ENCODE measurements at places on chromosomes 11 and 22.

- no peak for DNase-seq
Observed at GRCh38 chr11:82288471-82288870, 445.2 kb downstream of the FAM181B start.

GRCh38 chr11:65492637-65493366 is 6.0 kb upstream of the MALAT1 start:
- peak; percentile 82 for DNase-seq

GRCh38 chr22:48960980-48961660 is 866.6 kb downstream of the BRD1 start:
- no peak for DNase-seq

- DNase-seq = peak; percentile 33
Observed at GRCh38 chr11:60485987-60486386, 6.6 kb upstream of the MS4A12 start.

GRCh38 chr22:40430991-40431390 is 60.6 kb downstream of the SGSM3 start:
- DNase-seq = no peak

GRCh38 chr11:70016666-70017367 is 61.3 kb upstream of the ANO1 start:
- no peak for DNase-seq

DNA sequence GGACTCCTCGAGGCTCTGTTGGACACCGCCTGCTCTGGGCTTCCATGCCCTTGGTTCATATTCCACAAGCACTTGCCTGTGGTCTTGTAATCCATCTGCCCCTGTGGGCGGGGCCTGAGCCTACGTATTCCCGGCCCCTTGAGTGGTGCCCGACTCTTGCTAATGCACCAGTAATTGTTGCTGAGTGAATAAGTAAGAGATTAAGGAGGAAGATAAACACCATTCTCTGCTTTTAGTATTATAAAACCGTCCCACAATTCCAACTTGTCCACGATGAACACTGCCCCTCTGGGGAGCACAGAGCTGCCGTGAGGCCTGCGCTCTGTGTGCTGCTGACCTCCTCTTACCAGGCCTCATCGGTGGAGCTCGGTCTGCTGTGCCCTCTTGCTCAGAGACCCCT is 50.3 kb downstream of the MICAL2 start:
- DNase-seq = no peak

- no peak for DNase-seq
Observed at GRCh38 chr22:28142361-28142961, 223.4 kb upstream of the PITPNB start.

GRCh38 chr22:17489101-17489500 is 74.2 kb upstream of the SLC25A18 start:
- DNase-seq = peak; percentile 59

DNA sequence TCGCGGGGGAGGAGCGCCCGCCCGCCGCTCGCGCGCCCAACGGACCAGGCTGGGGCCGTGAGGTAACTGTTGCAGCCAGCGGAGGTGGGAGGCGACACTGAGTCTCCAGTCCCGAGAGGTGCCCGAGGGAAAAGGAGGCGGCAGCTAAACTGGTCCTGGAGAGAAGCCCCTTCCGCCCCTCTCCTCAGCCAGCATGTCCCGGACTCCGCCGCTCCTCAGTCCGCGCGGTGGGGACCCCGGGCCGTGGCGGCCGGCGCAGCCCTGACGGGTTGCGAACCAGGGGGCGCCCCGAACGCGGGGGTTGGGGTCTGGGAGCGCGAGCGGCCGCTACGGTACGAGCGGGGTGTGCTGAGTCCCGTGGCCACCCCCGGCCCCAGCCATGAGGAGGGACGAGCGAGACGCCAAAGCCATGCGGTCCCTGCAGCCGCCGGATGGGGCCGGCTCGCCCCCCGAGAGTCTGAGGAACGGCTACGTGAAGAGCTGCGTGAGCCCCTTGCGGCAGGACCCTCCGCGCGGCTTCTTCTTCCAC is at the start of gene PDE3B:
TSS of gene PDE3B (plus strand) at position 108 of the 529 bp plus-strand sequence. CDS start at position 380, 272 bp downstream.
- DNase-seq = peak; percentile 74

DNA sequence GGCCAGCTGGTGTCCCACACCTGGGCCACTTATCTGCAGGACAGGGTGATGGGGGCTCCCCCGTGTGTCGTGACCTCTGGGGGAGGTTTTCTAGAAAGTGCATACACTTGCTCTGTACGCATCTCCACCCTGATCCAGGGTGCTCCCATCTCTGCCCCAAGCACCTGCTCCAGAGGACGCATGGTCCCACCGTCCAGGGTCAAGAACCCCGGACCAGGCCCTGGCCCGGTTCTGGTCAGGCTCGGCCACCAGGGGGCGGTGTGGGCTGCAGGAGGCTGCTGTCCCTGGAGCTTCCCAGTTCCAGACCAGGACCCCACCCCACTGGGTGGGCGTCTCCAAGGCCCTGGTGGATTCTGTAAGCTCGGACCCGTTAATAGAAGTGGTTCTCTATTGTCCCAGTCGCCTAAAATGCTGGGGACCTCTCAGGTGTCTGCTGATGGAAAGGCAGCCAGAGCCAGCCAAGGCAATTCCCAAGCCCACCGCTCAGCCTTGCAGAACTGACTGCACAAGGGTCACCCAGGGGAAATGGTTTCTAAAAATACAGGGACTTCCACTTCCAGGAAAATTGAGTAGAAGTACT is 34.7 kb upstream of the SEPTIN5 start:
- no peak for DNase-seq

DNA sequence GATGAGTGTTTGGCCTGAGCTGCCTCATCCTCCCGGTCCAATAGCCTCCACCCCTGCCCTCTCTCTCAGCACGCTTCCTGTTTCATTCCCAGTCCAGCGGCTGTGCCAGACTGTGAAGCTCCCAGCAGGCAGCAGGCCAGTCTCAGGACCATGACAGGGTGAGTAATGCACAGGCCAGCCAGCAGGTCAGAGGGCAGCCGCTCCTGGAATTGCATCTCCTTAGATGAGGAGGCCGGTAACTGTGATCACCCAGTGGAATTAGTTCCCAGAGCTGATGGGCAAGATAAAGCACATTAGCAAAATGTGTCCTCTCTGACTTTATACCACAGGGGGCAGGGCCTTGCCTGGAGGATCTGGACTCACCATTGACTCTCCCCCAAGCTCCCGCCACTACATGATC is 251.2 kb downstream of the ETS1 start:
- DNase-seq = no peak

GRCh38 chr11:82969811-82970210 is 68.3 kb downstream of the DDIAS start:
- no peak for DNase-seq

DNA sequence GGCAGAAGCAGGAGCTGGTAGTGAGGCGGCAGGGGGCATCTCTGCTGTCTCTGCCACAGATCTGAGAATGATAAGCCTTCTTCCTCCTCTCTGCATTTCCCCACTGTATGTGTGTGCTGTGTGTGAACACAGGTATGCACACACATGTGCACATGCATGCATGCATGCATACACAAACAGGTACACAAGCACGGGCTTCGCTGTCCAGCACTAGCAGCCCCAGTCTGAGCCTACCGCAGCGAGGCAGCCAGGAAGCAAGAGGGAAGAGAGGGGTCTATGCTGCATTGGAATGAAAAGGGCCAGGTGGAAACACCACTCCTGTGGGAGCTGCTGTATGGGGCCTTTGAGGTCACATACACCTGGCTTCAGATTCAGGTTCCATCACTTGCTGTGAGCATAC is 62.4 kb downstream of the TMPRSS5 start:
- DNase-seq = no peak

- no peak for DNase-seq
Observed at GRCh38 chr22:46043339-46043738, 66.4 kb upstream of the WNT7B start.

DNA sequence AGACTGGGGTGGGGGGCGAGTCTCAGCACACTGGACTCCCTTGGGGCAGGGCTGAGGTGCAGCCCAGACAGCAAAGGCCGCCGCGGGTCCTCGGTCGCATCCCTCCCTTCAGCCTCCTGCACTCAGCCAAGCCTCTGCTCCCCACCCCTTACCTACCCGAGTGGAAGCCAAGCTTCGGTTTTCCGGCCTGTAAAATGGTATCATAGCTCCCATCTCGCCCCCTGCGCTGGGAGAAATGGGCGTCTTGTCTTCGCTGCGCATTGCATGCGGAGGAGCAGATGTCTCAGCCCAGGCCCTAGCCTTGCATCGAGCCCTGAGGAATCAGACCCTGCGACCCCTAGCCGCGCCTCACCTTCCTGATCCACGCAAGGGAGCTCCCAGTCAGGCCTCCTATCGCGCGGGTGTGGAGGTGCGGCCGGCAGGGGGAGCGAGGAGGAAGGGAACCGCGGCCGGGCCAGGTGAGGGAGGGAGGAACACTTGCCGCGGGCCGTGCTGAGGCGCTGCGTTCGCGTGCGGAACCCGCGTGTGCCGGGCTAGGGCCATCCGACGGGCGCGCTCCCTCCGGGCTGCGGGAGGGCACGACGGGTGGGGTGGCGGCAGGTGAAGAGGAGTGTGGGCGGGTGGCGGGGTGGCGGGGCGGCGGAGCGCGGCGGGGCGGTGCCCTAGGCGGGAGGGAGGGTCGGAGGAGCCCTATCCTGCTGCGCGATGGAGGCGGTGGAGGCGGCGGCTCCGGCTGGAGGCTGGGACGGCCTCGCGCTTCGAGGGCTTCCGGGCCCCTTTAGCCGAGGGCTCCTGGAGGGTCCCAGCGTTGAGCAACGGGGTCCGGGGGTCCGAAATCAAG is 4.1 kb upstream of the TBX1 start:
- DNase-seq = no peak

GRCh38 chr11:78138291-78138690 is 1.1 kb downstream of the ALG8 start:
- DNase-seq = no peak

- no peak for DNase-seq
Observed at GRCh38 chr22:24412274-24412673, 15.1 kb upstream of the ADORA2A start.

- DNase-seq = peak; percentile 18
Observed at GRCh38 chr22:23383491-23384361, 196.4 kb downstream of the IGLL1 start.

GRCh38 chr11:11961399-11962028 is 46.9 kb downstream of the DKK3 start:
- no peak for DNase-seq

DNA sequence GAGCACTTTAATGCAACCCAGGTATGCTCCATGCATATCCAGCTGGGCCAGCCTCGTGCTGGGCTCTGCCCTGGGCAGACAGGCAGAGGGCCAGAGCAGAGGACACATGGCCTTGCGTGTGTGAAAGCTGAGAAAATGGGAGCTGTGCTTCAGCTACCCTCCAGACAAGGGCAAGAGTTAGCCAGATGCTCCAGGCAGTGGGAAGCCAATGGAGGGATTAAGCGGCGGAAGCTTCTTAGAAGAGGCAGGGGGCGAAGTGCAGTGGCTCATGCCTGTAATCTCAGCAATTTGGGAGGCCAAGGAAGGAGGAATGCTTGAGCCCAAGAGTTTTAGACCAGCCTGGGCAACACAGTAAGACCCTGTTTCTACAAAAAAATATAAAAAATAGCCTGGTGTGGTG is 9.8 kb upstream of the ARHGEF17 start:
- no peak for DNase-seq

DNA sequence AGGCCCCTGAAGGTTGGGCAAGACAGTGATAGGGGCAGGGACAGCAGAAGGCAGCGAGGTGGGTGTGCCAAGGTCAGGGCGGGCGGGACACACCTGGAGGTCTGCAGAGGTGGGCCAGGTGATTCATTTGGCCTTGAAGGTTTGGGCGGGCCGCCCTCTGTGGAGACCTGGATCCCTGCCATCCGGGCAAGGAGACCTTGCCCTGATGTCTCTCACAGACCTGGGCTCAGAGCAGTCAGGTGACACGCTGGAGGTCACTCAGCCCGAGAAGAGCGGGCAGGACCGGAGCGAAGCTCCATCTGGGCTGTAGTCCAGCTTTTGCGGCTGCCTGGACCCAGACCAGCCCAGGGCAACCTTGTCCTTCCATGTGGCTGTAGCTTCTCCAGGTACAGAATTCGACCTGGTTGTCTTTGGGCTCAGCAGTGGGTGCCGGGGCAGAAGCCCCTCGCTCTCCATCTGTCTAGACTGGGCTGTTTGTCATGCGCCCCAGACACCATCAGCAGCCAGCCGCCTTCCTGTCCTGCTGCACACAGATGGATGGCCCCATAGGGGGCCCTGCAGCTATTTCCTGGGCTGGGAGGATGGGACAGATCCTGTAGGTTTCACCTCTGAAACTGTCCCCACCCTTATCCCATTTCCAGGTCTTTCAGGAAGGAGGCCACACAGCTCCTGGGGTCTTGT is 3.1 kb downstream of the MRGPRG start:
- DNase-seq = no peak

DNA sequence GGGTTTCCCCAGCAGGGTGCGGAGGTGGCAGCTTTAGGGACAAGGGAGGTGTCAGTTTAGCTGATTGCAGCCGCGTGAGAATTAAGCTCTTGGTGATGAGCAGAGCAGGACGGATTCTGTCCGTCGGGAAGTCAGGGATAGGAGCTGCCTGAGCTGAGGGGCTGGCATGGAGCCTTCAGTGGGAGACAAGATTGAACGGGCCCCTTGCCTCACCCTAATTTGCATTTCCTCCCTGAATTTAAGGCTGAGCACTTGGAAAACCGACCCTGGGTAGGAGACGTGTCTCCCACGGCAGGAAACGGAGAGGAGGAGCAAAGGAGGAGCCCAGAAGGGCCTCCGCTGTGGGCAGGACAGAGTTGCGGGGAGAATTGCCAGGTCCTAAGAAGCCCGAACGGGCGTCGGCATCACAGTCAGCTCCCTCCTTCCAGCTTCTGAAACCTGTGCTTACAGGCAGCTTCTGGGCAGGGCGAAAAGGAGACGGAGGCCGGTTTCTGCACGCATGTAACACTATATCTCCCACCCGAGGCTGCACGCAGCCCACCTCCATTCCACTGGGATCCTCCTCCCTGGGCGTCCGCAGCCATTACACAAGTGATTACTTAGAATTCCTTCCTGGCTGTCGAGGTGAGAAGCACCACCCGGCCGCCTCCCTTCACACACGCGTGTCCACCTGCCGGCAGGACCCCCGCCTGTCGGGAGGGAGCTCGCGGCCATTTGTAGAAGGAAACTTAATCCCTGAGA is 345.8 kb downstream of the BRD1 start:
- DNase-seq = no peak

DNA sequence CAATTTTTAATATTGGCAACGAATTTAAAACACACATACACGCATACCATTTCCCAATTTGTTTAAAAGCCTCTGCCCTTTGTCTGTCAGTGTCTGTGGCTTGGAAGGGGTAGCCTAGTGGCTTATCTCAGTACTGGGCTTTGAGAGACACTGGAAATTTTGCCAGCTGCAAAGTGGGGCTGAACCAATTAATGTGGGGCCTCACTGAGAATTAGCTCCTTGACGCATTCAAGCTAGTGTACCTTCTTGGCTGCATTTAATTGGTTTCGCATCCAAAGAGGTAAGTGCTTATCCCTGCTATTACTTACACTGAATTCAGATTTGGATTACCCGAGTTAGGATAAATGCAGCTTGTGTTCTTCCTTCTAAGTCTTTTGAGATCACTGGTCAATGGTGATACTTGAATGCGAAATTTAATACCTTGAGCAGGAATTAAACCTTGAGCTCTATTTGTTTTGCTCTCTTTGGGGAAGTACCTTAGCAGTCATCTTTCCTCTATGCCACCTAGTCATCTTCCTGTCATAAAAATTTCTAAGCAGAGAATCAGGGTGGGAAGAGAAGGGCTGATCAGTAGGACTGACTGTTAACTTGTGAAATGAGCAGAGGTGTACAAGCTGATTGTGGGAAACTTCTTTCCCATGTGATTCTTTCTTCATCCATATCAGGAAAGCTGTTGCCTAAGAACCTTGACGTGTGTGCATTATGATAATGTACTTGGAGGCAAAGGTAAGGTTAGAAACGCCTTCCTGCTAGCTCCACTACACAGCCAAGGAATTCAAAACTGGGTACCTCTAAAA is 187.7 kb upstream of the E2F8 start:
- no peak for DNase-seq
